ENCODE measurements at places on chromosomes 2 and 18.

GRCh38 chr18:78676622-78677482, 302.8 kb upstream of the SALL3 start:
- no peaks in the 10 kb centered on the region for H3K27me3 ChIP-seq
- H3K36me3 ChIP-seq, result no peaks in the 10 kb centered on the region
- H3K4me1 ChIP-seq, result no peaks in the 10 kb centered on the region

DNA sequence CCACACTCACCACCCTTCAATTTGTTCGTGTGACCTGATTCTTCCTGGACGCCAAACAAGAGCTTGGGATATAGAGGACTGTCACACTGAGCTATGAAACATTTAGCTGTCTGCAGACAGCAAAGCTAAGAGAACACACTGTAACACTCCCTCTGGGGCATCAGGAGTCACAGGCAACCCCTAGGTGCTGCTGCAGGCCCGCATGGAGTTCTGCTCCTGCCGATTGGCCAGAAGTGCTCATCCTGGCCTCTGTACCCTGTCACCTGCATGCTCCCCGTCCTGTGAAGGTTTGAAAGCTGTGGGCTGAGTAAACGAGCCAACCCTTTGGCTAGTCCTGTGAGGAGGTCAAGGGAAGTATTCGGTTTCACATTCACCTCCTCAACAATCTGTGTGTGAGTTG, 73.7 kb downstream of the PDK1 start:
- H3K36me3 ChIP-seq, result no peaks in the 10 kb centered on the region
- H3K27me3 ChIP-seq, result no peaks in the 10 kb centered on the region
- no peak overlapping the region for H3K4me3 ChIP-seq
- no peaks in the 10 kb centered on the region for H3K4me1 ChIP-seq
- H3K27ac ChIP-seq, result no peak overlapping the region
- no peak for DNase-seq

- no peaks in the 10 kb centered on the region for H3K27me3 ChIP-seq
- no peak overlapping the region for H3K27ac ChIP-seq
- no peak overlapping the region for H3K4me3 ChIP-seq
- DNase-seq, result peak; percentile 21
Observed at GRCh38 chr2:126905991-126906390, 7.3 kb downstream of the TEX51 start.

DNA sequence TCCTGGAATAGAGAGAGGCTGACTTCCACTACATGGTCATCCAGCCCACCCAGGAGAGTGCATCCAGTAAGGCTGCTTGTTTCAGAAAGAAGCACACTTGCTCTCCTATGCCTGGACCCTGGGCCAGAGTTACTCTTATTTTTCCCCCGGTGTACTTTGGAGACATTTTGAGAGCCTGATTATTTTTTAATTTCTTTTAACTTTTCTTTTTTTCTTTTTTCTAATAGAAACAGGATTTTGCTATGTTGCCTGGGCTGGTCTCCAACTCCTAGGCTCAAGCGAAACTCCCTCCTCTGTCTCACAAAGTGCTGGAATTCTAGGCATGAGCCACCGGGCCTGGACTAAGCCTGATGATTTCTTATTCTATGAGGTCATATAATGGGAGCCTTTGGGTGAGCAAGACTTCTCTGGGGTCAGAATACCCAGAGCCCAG, 62.2 kb downstream of the RPL37A start:
- H3K27ac ChIP-seq, result no peak overlapping the region
- no peaks in the 10 kb centered on the region for H3K36me3 ChIP-seq
- no peaks in the 10 kb centered on the region for H3K27me3 ChIP-seq
- DNase-seq, result no peak
- peaks cover 2% of the 10 kb centered on the region for H3K4me1 ChIP-seq
- no peak overlapping the region for H3K4me3 ChIP-seq

DNA sequence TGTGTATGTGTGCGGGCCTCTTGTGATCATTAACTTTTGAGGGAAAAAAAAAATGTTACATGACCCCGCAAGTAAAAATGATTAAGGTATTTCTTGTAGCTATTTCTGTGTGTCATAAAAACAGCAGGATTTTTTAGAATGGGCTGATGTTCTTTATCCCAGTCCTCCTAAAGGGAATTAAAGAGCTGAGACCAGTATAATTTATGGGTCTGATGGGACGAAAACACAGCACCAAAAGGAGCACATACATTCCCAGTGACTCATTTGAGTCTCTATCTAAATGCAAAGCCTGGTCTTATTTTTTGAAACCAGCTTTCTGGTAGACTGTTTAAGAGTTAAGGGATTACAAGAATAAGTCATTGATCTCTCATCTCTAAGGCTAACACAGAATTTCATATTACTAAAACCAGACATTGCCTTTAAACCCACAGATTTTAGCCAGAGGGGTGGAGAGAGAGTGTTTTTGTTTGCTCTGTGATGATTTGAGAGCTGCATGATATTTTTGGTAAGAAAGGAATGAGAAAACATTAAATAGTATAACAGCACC, 342.3 kb upstream of the EPHA4 start:
- no peaks in the 10 kb centered on the region for H3K36me3 ChIP-seq
- DNase-seq, result no peak
- no peak overlapping the region for H3K4me3 ChIP-seq
- no peaks in the 10 kb centered on the region for H3K4me1 ChIP-seq

GRCh38 chr18:7728297-7728696, 161.2 kb downstream of the PTPRM start:
- no peak overlapping the region for H3K27ac ChIP-seq
- H3K36me3 ChIP-seq, result no peaks in the 10 kb centered on the region
- H3K4me1 ChIP-seq, result no peaks in the 10 kb centered on the region
- no peak overlapping the region for H3K4me3 ChIP-seq
- no peaks in the 10 kb centered on the region for H3K27me3 ChIP-seq
- DNase-seq, result no peak

DNA sequence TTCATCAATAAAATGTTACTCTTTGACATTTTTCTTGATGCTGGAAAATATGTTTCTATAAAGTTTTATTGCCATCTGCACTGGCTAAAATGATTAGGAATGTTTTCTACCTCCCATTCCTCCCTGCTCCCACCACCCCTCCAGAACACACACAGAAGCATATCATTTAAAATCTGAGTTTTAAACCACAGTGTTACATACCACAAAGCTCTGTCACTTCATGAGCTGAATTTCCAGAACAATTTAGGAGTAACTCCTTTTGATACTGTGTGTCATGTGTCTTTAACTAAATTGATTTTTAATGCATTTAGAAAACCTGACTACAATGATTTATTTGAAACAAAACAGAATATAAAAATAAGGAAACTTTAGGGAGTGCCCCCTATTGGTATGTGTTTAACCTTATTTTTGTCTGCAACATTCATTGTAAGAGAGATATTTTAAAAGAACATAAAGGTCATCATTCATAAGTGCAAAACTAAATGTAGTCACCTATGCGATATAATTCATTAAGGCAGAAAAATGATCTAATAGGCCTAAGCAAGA, 52.0 kb downstream of the FEZ2 start:
- peaks cover 8% of the 10 kb centered on the region for H3K36me3 ChIP-seq
- H3K4me3 ChIP-seq, result no peak overlapping the region
- H3K27ac ChIP-seq, result no peak overlapping the region
- DNase-seq, result no peak

DNA sequence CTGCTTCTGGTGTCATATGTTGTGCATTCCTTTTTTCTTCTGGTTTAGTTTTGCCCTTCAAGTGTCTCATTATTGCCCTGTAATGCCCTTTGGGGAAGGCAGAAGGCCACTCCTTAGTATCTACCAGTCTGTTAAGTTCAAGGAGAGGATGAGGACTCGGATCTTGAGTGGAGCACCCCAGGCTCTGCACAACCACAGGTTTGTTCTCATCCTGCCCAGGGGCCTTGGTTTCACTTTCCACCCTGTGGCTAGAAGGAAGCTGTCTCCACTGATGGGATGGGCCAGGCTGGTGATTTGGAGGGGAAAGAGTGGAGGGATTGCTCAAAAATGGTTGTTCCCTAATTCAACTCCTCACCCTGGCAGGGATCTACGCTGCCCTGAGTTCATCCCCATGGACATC, 30.2 kb upstream of the RAB11FIP5 start:
- no peak for DNase-seq
- H3K36me3 ChIP-seq, result no peaks in the 10 kb centered on the region
- H3K4me1 ChIP-seq, result no peaks in the 10 kb centered on the region
- H3K27ac ChIP-seq, result no peak overlapping the region

- no peak overlapping the region for H3K27ac ChIP-seq
- H3K27me3 ChIP-seq, result no peaks in the 10 kb centered on the region
- no peak overlapping the region for H3K4me3 ChIP-seq
- no peaks in the 10 kb centered on the region for H3K4me1 ChIP-seq
Observed at GRCh38 chr2:38522754-38523349, 79.9 kb downstream of the HNRNPLL start.

- no peak overlapping the region for H3K27ac ChIP-seq
- no peaks in the 10 kb centered on the region for H3K4me1 ChIP-seq
- DNase-seq, result no peak
- no peaks in the 10 kb centered on the region for H3K36me3 ChIP-seq
- no peaks in the 10 kb centered on the region for H3K27me3 ChIP-seq
Observed at GRCh38 chr2:37583402-37583801, 88.0 kb downstream of the CDC42EP3 start.

- H3K27me3 ChIP-seq, result no peaks in the 10 kb centered on the region
- H3K4me1 ChIP-seq, result no peaks in the 10 kb centered on the region
- DNase-seq, result no peak
- H3K36me3 ChIP-seq, result no peaks in the 10 kb centered on the region
Observed at GRCh38 chr2:198044777-198045176, 240.4 kb downstream of the PLCL1 start.

DNA sequence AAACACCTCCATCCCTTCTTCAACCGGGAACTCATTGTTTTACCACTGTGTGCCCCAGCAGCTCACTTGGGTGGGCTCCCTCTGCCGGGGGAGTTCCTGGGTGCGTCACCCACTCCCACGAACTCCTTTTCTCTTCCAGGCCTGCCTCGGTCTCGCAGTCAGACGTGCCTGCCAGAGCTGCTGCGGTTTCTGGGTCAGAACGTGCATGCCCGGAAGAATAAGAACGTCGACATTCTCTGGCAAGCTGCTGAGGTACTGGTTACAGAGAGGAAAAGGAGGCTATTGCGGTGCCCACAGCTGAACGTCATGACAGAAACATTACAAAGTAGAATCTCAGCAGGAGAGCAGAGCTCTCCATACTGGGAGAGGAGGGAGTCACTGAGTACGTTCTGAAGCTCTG, 35.6 kb downstream of the COA5 start:
- H3K4me1 ChIP-seq, result no peaks in the 10 kb centered on the region
- no peaks in the 10 kb centered on the region for H3K27me3 ChIP-seq
- no peak overlapping the region for H3K4me3 ChIP-seq
- peaks cover 2% of the 10 kb centered on the region for H3K36me3 ChIP-seq
- no peak overlapping the region for H3K27ac ChIP-seq

GRCh38 chr2:13089971-13090370, 373.2 kb downstream of the TRIB2 start:
- H3K36me3 ChIP-seq, result no peaks in the 10 kb centered on the region
- no peak overlapping the region for H3K4me3 ChIP-seq
- no peaks in the 10 kb centered on the region for H3K4me1 ChIP-seq
- H3K27me3 ChIP-seq, result no peaks in the 10 kb centered on the region

GRCh38 chr2:132448771-132449170, 32.2 kb downstream of the GPR39 start:
- no peak overlapping the region for H3K4me3 ChIP-seq
- H3K4me1 ChIP-seq, result no peaks in the 10 kb centered on the region
- no peaks in the 10 kb centered on the region for H3K27me3 ChIP-seq

DNA sequence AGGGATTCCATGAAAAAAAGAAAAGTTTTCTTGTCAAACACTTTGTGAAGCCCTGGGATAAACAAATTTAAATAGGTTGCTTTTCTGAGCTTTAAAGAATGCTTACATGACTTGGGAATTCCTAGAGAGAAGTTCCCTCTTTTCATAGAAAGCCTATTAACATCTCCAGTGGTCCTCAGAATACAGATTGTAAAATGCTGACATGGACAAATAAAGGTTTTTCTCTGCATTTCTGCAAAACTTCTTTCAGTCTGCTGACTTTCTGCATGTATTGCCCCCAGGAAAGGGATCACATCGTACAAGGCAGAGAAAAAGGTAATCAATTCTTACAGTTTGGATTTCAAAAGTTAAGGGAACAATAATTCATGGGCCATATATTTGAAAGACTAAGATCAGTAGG, 20.6 kb downstream of the ZNF385B start:
- DNase-seq, result no peak
- no peaks in the 10 kb centered on the region for H3K27me3 ChIP-seq
- no peak overlapping the region for H3K4me3 ChIP-seq
- H3K36me3 ChIP-seq, result no peaks in the 10 kb centered on the region

DNA sequence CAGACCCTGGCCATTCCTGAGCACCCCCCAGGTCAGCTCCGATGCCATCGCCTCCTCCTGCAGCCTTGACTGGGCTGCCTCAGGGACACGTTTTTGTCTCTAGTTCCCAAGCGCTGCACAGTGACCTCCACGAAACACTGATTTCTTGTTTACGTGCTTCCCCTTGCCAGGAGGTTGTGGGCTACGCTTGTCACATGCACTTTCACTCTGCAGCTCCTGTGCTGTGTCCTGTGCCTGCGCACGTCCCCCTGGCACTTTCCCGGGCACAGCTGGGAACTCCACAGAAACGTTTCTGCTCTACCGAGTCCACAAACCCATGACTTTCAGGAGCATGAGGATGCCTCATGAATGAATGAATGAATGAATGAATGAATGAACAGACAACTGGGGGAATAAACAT, 160.6 kb downstream of the LAMA1 start:
- no peaks in the 10 kb centered on the region for H3K4me1 ChIP-seq
- DNase-seq, result no peak
- H3K27me3 ChIP-seq, result no peaks in the 10 kb centered on the region
- H3K27ac ChIP-seq, result no peak overlapping the region

GRCh38 chr2:127074358-127074757, 32.6 kb downstream of the BIN1 start:
- DNase-seq, result no peak
- H3K27ac ChIP-seq, result no peak overlapping the region
- no peaks in the 10 kb centered on the region for H3K4me1 ChIP-seq
- H3K36me3 ChIP-seq, result no peaks in the 10 kb centered on the region
- H3K27me3 ChIP-seq, result no peaks in the 10 kb centered on the region
- H3K4me3 ChIP-seq, result no peak overlapping the region
